NCI-H526 (cell line): ENCODE measurements at places on chromosomes 1 and 21.

DNA sequence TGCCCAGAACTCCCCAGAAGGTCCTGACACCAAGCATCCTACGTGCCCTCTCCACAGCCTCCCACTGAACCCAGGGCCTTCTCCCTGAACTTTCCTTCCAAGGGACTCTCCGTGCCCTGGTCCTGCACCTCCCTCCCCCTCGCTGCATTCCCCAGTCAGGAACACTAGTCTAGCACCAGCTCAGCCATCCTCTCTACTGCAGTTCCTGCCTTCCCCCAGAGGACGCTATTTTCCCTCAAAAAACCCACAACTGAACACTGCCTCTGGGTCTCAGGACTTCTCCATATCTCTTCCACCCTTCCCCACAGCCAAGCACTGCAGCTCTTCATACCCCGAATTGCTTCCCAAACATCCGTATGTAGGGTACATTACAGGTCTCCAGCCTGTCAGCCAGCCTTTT lies 12.6 kb upstream of the ARTN start:
- DNase-seq = no peak

- DNase-seq = no peak
Observed at GRCh38 chr1:3380469-3380868, 74.0 kb upstream of the ARHGEF16 start.

- DNase-seq = no peak
Observed at GRCh38 chr1:192086644-192087043, 71.6 kb upstream of the RGS18 start.

- DNase-seq = no peak
Observed at GRCh38 chr1:170210142-170210541, 64.4 kb downstream of the NTMT2 start.

DNA sequence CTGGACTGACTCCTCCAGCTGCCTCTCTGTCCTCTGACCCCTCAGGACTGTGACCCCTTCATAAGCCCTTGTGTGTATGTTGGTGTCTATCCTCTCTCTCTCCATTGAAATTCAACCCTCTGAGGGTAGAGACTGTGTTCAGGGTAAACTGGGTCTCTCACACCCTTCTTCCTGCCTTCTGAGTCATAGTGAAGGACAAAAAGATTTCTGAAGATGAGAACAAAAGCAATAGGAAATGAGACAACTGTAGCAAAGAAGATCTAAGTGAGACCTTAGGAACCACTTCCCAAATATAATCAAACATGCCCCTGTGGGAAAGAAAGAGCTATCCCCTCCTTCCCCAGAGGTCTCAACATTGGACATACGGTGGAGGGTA lies 16.9 kb downstream of the NUAK2 start:
- no peak for DNase-seq

GRCh38 chr1:18854331-18855025 lies 5.0 kb downstream of the TAS1R2 start:
- DNase-seq = no peak

DNA sequence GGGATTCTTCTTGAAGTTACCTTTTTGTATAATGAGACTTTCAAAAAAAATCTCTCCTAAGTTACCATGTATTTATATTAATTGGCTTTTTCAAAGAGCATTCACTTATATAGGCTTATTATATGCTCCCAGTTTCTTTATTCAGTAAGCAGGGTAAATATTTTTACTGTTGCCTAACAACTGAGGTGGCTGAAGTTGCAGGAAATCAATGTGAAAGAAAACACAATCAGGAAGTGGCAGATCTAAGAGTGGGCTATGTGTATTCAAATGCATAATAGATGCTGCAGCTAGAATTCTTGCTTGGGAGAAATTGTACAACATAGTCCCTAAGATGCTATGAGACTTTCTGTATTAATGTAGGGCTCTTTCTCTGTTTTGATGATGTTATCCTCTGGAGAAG lies 606.9 kb downstream of the NUF2 start:
- no peak for DNase-seq

GRCh38 chr1:224331326-224331725 lies 1.4 kb upstream of the NVL start:
- DNase-seq = no peak

DNA sequence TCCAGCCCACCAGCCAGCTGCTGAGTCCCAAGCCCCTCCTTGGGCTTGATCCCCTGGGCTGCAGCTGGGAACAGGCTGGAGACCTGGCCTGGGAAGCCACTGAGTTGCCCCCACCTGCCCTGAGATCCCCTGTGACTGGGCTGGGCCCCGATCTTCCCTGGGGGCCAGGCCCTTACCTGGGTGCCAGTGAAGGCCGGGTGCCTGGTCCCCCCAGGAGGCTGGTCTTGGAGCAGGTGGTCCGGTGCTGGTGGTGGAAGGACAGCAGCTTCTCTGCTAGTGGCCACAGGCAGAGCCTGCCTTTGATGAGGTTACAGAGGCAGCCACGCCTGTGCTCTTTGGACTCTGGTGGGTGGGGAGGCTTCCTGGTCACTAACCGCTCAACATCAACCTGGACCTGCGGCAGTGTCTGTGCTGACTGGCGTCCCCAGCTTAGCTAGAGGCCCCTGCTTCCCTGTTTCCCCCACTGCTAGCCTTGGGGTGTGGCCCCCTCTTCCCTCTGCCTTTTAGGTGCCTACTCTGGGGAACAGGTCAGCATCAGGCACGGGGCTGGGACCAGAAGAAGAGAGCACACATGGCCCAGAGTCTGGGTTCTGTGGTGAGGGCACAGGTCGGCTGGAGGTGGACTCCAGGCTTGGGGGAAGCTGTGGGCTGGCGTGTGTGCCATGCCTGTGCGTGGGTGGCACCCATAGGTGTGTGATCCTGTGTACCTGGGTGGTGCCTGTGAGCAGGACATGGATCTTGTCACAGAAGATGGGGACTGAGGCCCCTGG lies at the start of gene EPS8L3:
Gene EPS8L3 (minus strand): TSS at position 278 of the 770 bp plus-strand sequence. CDS start 2,174 bp downstream, outside the sequence.
- no peak for DNase-seq

DNA sequence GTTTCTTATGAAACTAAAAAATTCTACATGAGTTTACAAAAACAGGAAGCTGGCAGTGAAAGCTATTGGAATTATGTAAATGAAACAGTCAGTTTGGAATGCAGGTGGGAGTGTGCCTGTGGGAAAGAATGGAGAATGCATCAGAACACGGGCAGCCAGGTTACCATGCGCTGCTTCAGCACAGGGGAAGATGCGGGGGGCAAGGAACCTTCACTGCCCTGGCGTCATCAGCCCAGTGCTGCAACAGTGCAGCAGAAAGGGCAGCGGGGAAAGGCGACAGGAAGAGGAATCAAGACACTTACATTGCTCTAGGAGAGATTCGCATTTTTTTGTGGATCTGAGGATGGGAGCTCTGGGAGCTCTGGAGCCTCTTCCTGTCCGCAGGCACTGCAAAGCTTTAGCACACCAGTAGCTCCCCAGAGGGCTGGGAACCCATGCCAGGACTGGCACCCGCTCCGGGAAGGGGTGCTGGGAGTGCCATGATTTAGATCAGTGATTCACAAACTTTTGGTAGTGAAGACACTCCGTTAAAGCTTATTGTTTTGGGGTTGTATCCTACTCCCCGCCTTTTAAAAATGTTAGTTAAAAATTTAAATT lies 64.1 kb upstream of the WDR26 start:
- no peak for DNase-seq

GRCh38 chr1:85356130-85356529 lies 79.7 kb upstream of the BCL10 start:
- DNase-seq = no peak
